ENCODE measurements at places on chromosomes 5 and 9.

DNA sequence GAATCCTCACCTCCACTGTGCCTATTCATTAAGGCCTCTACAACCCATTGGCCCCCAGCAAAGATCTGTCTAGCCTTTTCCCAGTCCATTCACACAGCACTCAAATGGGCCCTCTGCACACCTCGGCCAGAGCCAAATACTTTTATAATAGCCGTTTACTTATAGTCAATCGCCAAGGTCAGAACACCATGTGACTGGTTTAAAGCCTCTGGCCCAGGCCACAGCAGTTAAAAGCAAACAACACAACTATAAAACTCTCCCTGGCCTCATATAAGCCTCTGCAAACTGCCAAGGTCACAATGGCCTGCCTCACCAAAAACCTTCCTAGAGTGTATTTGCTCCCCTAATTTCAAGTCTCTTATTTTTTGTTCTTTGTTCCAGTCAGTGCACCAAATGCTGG is 562.6 kb downstream of the CAAP1 start:
- DNase-seq, result no peak

- DNase-seq, result no peak
These were observed 23.1 kb downstream of the GALNT12 start for GRCh38 chr9:98830554-98830953.

DNA sequence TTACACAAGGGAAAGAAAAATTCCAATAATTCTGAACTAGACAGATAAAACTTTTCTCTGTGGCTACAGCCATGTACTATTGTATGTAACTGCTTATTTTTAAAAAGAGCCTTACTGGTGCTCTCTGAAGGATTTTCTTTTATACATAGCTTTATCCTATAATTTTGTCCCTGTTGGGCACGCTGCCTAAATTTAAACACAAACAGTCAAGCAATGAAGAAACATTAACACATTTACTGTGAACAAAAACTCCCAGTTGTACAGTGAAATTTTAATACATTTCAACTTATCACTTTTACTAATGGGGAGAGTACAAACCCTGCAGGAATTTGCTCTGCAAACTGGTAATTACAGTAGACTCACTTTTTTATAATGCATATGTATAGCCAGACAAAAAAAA is 273.3 kb downstream of the BNC2 start:
- no peak for DNase-seq

- DNase-seq, result no peak
These were observed 102.4 kb downstream of the DAPK1 start for GRCh38 chr9:87599901-87600610.

- no peak for DNase-seq
These were observed 3.6 kb downstream of the PTRH1 start for GRCh38 chr9:127711831-127712274.

Measured in stimulated activated CD4-positive, alpha-beta T cell treated with anti-CD3 and anti-CD28 coated beads, Interleukin-12 subunit alpha, Interleukin-12 subunit beta, amount 100 ng/mL, for 4 hours (primary cell).